ENCODE measurements at places on chromosomes 3 and 15.
A peak's percentile ranks its signal among the peaks of the same experiment; 100 is the strongest.

DNA sequence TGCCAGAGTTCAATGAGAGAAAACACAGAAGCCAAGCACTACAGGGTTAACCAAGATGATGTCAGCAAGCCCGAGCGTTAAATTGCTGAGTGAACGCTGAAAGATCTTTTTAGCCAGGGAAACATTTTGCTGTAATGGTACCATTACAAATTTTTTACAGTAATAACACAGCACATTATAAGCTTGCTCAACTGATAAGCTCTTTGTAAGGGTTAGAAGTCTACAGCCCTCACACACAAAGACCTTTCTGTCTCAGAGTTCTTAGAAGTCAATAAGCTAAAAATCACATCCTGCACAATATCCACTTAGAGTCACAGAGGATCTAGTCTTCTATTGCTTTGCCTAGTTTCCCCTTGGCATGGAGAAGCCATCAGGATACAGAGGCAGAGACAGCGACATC, 29.9 kb downstream of the CHSY1 start:
- DNase-seq = no peak

GRCh38 chr15:67796196-67797127, 28.8 kb upstream of the SKOR1 start:
- no peak for DNase-seq

GRCh38 chr3:43523454-43524053, 98.3 kb downstream of the ANO10 start:
- DNase-seq = peak; percentile 36

- DNase-seq = no peak
These were observed 30.0 kb upstream of the MINAR1 start for GRCh38 chr15:79402136-79402535.

DNA sequence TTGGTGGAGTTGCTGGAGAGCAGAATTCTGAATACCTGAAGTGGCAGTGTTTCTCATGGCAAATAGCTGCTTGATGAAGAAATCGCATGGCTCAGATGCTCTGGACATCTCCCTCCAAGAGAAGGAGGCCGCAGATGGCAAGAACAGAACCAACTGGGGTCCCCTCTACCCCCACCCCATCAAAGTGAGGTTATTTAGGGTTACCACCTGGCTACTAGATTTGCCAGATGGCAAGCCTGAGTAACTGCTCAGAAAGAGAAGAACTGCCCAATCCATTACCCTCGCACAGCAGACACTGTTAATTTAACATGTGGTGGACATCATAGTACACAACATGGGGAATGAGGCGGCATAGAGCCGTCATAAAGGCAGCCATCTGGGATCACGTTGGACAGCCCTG, 30.5 kb upstream of the LIPC start:
- no peak for DNase-seq

DNA sequence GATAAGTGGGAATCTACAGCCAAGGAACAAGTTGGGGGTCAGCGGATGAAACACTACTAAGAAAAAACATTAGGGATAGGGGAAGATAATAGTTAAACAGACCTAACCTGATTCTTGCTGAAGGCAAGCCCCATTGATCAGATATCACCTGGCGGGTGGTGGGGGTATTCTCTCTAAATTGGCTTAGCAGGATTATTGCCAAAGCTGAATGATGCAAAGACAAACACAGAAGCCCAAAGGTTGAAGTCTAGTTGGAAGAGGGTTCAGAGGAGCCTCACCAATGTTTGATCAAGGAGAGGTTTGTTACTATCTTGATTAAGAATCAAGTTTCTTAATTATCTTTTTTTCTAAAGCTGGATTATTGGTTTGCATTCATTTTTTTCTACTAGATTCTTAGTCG, 371.9 kb upstream of the CNTN4 start:
- no peak for DNase-seq

All from inflammatory macrophage treated with lipopolysaccharide for 4 hours (primary cell).